Fibroblast of skin of left quadriceps (primary cell): ENCODE measurements at places on chromosomes 3 and 15.

GRCh38 chr3:21722301-21722700 is 28.7 kb downstream of the ZNF385D start:
- DNase-seq: no peak

DNA sequence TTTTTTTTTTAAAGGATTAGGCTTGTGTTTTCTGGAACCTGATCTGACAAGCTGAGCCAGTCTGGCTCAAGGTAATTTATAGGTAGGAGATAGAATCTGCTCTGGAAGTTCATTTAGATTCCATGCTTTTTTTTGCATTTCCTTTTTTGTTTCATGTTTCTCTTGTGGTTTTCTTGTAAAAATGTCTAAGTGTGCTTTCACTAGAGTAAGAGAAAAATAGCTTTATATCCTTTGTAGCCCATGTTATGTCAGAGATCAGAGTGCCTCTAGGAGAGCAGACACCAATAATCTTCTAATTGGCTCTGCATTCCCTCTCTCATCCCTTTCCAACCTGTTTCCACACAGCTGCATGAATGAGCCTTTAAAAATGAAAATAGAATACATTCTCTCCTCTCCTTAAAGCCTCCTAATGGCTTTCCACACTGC is 389.8 kb upstream of the KCNMB2 start:
- DNase-seq: no peak

- peak; percentile 13 for DNase-seq
Observed at GRCh38 chr3:189457631-189458412, 173.4 kb upstream of the TP63 start.

GRCh38 chr3:50164984-50165909 is 10.1 kb downstream of the SEMA3F start:
- DNase-seq: peak; percentile 39

DNA sequence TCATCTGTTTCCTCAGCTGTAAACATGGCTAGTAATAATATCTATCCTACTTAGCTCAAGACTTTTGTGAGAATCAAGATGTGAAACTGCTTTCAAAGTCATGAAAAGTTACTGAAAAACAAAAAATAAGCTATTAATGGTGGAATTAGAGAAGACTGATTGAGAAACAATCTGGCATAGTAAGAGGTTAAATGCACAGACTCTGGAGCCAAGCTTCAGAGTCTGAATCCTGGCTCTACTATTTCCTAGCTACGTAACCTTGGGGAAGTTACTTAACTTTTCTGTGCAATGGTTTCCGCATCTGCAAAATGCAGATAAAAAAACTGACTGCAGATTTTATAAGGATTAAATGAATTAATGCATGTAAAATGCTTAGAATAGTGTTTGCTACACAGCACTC is 28.8 kb downstream of the LRRFIP2 start:
- DNase-seq: no peak
